Stimulated activated CD8-positive, alpha-beta memory T cell treated with anti-CD3 and anti-CD28 coated beads, Interleukin-7, amount 100 ng/mL, for 1 hour (primary cell): ENCODE measurements at places on chromosomes 4 and X.

GRCh38 chr4:20493761-20494353 is 206.4 kb upstream of the PACRGL start:
- no peak for DNase-seq

DNA sequence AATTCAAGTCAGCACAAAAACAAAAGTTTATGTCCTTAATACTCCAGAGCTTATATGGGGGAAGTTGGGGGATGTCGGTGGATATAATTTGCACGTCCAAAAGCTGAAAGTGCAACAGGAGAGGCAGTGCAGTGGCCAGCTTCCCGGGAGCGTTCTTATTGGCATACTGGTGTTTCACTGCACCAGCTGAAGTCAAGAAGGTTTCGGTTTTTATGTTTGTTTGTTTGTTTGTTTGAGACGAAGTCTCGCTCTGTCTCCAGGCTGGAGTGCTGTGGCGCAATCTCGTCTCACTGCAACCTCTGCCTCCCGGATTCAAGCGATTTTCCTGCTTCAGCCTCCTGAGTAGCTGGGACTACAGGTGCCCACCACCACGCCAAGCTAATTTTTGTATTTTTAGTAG is 28.6 kb upstream of the TLR3 start:
- no peak for DNase-seq

GRCh38 chrX:9957743-9958142 is 9.4 kb upstream of the CLDN34 start:
- DNase-seq: no peak

GRCh38 chr4:7206911-7207567 is 14.7 kb downstream of the SORCS2 start:
- DNase-seq: no peak

DNA sequence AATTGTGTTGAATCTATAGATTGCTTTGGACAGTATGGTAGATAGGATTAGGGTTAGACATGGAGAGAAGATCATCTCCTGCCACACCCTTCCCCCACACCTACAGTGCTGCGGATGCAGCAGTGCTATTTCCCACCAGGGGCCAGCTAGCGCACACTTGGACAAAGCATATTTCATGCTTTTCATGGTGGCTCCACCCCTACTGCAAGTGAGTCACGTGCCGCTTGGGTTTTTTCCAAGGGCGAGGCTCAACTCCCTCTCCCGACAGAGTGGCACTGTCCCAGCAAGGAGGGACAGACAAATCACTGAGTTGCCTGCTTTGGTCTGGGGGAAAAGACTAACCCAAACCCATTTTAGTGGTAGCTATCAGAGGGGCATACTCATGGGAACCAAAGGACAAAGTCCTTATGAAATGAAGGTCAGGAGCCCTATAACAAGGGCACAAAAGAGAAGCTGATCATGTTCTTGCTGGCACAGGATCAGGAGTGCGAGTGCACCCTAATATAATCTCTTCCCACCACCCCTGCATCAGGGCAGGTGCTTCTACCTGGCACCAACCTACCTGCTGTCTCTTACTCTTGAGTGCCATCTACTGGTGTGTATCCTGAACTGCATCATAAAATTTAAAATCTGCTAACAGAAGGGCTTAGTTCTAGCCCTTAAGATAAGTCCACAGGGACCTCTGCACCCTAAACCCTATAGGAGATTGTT is 55.1 kb upstream of the PGAM4 start:
- no peak for DNase-seq

DNA sequence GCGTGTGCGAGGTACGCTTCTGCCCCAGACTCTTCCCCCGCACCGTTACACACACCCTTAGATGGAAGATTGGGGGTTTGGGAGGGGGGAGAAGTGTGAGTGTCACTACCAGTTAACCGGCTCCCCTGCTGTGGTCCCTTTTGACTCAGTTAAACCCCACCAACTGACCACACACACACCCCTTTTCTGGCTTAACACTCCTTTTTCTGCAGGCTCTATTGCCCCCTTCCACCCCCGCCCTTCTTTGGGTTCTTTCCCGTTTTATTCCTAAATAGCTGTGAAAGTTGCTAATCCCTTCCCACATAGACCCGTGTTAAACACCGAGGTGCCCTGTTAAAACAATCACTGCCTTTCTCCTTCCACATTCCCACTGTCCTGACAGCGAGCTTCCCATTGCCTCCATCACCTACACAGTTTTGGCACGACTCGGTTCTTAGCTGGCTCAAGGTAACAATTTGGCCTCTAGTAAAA is 3.7 kb upstream of the NR3C2 start:
- DNase-seq: no peak

DNA sequence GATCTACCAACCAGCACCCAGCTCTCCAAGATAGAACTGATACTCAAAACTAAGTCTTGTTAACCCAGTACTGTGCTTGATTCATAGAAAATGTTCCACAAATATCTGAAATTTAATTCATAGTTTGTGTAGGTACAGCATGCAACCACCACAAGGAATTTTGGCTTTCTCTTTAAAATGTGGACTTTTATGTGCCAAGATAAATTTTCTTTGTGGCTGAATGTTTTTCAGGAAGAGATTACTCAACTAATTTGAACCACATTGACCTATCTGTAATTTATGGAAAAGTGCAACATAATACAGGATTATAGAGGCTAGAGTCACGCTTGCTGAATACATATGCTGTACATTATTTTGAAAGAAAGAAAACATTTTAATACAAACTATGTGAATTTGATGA is 730.8 kb downstream of the IL1RAPL1 start:
- DNase-seq: no peak

- DNase-seq: no peak
These were observed 26.0 kb upstream of the IQCM start for GRCh38 chr4:149841686-149842085.

DNA sequence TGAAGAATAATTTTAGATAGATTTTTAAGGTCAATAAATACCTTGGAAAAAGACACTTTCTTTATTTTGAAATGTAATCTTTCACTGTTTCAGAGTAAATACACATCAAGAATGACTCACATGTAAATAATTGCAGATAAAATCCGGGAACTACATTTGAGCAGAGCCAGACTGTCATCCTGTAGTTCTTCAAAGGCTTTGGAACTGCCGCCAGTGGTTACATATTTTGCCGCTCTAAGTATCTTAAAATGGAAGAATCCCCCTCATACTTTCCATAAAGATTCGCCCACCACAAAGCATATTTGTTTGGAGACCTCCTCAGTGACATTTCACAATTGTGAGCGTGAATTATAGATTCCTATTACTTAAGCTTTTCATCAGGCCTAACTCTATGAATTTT is 607.8 kb upstream of the ZFP42 start:
- DNase-seq: no peak

DNA sequence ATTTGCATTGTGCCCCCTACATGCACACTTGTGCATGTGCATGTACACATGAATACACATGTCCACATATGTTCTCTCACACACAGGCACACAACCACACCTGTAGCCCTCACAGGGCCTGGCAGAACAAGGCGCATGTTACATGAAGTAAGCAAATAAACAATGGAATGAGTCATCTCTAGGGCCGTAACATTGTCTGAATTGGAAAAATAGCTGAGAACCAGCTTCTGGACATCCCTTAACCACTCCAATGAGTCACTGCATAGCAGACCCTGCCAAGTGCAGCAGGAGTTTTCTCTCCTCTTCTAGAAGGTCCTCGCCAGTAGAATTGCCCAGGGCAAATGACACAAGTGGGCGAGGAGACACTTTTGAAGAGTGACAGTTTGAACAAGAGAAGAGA is 66.1 kb downstream of the MAGEA10 start:
- no peak for DNase-seq

DNA sequence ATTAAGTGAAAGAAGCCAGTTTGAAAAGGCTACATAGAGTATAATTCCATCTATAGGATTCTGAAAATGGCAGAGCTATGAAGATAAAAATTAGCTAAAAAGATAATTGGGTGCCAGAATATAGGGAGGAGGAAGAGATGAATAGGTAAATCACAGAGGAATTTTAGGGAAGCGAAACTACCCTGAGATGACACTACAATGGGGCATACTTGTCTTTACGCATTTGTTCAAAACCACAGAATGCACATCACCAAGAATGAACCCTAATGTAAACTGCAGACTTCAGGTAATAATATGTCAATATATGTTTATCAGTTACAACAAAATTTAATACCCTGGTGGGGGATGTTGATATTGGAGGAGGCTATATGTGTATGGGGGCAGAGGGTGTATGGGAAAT is 1342.9 kb downstream of the ADGRL3 start:
- DNase-seq: no peak

DNA sequence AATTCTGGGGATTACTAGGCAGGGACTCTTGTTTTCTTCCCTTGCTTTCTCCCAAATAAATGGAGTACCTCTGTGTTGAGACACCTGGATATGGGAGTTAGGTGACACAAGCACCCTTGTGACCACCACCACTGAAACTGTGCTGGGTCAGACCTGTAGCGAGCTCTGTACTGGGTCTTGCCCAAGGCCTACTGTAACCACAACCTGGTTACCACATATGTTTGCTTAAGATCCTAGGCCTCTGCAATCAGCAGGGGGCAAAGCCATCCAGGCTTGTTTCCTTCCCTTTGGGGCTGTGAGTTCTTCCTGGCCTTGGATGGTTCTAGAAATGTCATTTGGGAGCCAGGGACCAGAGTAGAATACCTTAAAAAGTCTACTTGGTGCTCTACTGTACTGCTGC is 49.4 kb downstream of the LPAR4 start:
- DNase-seq: no peak

DNA sequence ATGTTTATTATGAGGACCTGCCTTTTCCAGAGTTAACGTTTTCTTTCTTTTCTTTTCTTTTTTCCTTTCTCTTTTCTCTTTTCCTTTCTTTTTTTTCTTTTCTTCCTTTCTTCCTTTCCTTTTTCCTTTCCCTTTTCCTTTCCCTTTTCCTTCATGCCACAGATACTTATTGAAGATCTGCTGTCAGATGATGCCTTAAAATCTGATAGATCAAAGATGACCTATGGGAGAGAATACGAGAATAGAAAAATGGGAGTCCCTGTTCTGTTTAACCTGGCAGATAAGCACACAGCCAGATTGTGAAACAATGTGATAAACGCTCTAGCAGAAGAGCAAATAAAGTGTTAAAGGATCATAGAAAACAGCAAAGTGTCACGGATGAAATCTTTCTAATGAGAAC is 38.9 kb downstream of the AFF1 start:
- no peak for DNase-seq

GRCh38 chr4:40586729-40587128 is 42.9 kb downstream of the RBM47 start:
- no peak for DNase-seq

DNA sequence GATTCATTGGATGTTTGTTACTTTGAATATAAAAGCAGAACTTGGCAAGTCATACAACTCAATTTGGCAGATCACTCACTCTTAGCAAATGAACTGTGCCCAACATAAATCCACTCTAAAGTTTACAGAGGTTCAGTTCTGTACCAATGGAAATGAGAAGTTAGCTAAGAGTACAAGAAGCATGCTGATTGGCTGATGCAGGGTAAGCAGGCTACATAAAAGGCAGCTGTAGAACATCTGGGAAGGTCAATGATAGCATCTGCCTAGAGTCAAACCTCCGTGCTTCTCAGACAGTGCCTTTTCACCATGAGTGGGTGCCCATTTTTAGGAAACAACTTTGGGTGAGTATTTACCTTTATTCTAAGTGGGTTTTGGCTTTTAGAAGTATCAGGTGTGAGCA is at the start of gene TDO2:
Gene TDO2 (plus strand): TSS at position 244 of the 400 bp plus-strand sequence. CDS start 63 bp downstream, at position 307.
- no peak for DNase-seq

- DNase-seq: no peak
These were observed 234.7 kb downstream of the LDB2 start for GRCh38 chr4:16663732-16664131.

DNA sequence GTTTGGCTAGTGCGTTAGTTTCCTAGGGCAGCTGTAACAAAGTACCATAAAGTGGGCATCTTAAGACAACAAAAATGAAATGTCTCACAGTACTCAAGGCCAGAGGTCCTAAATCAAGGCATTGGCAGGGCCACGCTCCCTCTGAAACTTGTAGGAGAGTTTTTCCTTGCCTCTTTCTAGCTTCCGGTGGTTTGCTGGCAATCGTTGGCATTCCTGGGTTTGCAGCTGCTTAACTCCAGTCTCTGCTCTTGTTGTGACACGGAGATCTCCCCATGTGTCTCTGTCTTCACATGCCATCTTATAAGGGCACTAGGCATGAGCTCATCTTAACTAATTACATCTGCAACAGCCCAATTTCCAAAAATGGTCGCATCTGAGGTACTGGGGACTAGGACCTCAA is 362.0 kb upstream of the BOD1L1 start:
- no peak for DNase-seq

DNA sequence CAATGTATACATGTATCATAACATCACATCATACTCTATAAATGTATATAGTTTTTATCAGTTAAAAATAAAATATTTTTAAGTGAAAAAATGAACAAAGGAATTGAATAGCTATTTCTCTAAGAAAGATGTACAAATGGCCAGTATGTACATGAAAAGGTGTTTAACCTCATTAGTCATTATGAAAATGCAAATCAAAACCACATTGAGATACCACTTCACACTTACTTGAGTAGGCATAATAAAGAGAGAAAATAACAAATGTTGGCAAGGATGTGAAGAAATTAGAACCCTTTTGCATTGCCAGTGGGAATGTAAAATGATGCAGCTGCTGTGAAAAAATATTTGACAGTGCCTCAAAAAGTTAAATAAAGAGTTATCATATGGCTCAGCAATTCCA is 95.5 kb downstream of the IRS4 start:
- DNase-seq: no peak

- DNase-seq: no peak
These were observed 51.6 kb downstream of the BMP15 start for GRCh38 chrX:50962156-50962555.

DNA sequence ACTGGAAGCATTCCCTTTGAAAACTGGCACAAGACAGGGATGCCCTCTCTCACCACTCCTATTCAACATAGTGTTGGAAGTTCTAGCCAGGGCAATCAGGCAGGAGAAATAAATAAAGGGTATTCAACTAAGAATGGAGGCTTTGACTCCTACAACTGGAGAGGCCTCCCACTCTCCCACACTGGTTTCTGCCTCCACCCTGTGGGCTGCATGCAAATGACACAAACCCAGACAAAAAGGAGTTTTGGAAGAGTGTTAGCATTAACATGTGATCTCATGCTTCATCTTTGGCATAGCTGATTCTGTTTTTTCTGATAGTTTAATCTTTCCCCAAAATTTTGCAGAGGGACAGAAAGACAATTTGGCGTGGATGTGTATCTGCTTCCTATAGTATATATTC is 80.8 kb upstream of the IQCM start:
- DNase-seq: no peak

- DNase-seq: no peak
These were observed 188.5 kb upstream of the TEX13C start for GRCh38 chrX:125131164-125131563.
